ENCODE measurements at places on chromosomes 4 and X.

DNA sequence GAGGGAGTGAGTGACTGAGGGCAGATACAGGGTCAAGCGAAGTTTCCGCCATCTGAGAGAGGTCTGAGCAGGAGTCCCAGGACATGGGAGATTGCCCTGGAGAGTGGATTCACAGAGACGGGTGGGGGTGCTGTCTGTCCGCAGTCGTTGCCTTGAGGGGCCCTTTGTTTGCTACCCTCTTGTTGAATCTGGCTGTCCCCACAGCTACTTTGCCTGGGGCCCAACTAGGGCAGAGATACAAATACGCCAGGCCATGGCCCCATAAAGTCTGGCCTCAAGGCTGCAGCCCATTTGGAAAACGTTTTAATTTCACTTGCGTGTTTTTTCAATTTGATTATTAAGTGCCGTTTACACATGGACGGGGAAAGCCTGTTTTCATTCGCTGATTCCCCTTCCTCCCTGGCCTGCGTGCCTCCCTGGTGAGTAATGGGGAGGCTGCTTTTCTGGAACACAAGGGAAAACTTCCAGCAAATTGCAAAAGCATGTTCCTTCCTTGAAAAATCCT is 134.4 kb downstream of the SMIM20 start:
- DNase-seq: peak; percentile 45

- DNase-seq: no peak
These were observed 531 bp upstream of the MANBA start for GRCh38 chr4:102761296-102761701.

- DNase-seq: no peak
These were observed 173.4 kb upstream of the JADE1 start for GRCh38 chr4:128635955-128636560.

DNA sequence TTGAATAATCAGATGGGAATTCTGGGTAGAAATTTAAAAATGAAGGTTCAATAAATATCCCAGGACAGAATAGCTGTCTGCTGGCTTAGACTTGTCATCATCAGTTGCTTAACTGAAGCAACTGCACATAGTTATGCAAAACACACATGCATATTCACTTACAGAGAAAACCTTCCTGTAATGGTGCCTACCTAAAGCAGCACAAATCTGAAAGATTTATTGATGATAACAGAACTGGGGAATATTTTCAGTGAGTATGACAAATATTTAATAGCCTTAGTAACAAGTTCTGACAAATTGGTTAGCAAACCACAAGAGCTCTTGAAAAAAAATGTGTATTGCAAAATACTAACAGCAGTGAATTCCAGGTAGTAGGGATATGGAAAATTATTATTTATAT is 606.8 kb upstream of the BOD1L1 start:
- DNase-seq: no peak

DNA sequence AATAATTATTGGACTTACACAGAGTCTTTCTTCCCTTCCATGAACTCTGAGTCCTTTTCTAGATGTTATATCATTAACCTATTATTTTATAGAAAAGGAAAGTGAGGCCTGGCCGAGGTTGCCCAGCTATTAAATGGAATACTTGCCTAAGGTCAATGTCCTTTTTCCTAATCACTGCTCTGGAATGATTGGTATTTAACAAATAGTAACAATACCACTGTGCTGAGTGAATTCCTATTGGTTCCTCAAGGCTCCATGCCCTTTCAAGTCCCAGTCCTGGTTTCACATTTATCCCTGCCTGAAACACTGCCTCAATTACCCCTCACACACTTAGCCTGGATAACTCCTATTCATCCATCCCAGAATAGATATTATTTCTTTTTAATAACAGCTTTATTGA is 6.2 kb downstream of the TCEAL9 start:
- no peak for DNase-seq

DNA sequence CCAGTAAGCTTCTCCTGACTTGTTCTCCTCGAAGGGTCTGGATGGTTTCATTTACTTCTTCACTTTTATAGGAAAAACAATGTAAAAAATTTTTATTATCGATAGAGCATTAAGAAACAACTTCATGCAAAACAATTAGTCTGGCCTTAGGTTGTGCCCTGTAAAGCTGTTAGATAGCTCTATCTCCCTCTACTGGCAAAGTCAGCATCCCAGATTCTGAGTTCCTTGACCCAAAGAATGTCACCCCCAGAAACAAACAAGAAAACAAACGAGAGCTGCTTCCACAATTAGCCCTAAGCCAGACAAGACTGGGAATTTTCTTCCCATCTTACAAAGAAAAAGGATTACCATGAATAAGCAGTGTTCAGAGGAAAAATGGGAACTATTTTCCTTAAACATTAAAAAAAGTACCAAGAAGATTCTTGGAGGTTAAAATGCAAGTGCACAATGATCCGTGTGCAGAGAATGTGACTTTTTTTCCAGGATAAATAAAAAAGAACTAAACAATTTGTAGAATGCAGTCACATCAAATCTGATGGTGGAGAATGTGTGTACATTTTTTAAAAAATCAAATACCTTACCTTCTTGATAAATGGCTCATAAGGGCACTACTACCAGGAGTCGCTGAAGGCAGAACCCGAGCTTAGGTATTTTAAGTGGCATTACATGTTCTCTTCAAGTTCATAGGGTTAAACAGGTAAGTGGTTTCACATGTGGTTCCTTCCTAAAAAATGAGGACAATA is 293.2 kb downstream of the FBXO8 start:
- no peak for DNase-seq

DNA sequence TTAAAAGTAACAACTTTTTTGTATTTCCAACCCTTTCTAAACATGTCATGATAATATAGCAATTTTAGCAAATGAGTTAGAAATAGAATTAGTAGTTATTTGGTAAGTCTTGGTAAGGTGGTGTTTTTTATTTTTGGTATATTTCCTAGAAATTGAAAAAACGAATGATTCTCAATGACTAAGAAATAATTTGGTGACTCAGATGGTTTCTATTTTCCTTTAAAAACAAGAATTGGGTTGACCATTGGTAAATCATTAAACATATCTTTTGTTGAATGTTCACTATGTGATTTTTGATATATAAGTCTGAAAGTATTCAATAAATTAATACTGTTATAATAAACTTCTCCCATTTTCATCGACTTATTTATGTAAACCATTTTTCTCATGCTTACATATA is 206.2 kb upstream of the BANK1 start:
- DNase-seq: no peak

DNA sequence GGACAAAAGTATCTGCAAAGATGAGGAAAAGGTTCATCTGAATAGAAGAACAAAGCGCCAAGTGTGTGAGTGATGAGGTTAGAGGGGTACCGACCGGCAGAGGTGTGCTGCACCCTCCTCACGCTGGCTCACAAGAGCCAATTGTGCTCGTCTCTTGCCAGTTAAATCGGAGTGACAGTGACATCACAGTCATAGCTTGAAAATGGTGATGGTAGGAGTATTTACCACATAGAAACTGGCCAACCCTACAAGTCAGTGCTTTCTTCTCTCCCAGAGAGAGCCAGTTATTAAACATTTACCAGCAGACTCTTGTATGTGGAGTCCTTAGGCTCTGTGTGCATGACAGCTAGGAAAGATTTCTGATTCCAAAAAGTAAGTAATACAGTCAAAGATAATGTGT is 32.4 kb downstream of the CLDN22 start:
- DNase-seq: no peak

- DNase-seq: no peak
These were observed 517.5 kb downstream of the MID1IP1 start for GRCh38 chrX:39318506-39319343.

DNA sequence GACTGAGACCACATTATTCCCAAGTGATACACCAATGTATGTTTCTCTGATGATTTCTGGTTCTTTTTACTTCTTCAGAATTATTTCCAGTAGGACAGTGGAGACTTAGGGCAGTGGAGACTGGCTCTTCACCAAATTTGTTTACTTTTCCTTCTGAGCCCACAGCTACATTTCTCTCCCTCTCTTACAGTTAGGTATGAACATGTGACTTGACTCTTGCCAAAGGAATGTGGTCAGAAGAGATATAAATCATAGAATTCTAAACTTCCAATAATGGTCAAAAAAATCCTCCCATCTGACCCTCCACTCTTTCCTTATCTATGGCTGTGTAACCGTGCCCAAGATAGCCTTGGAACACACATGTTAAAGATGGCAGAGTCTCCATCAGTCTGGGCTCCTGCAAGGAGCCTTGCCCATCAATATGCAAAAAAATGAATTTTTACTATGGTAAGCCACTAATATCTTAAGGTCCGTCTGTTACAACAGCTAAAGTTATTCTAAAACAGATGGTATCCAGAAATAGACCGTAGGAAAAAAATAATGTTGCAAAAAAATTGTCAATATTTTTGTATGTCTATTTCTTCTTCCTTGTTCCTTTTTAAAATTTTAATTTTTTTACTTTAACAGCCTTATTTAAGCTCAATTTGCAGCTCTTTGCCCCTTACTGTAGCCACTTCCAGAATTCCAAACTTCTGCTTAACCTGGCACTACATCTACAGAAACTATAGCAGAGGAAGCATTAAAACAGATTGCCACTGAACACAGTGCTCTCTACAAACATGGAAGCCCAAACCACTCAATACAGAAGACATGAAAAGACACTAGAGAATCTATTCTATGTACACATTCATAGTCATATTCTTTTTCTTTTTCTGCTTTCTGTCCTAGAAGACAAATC is 260.7 kb downstream of the COL25A1 start:
- DNase-seq: no peak

- no peak for DNase-seq
These were observed 12.7 kb downstream of the RPS6KA6 start for GRCh38 chrX:84175274-84175673.

DNA sequence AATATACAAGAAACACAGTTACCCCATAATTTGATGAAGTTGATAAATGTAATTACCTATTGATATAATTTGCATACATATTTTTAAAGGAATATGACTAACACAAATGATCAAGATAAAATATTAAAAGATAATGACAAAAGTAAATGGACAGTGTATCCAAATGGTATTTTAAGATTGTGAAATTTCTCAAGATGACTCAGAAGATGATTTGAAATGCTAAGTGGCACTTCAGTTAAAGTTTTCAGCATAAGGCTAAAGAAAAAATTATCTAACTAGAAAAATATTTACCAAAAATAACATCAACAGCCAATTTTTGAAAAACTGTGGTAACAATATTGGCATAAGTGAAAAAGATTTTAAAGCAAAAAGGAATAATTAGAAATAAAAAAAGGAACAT is 248.4 kb upstream of the NDST4 start:
- no peak for DNase-seq

- no peak for DNase-seq
These were observed 14.1 kb downstream of the RPGR start for GRCh38 chrX:38313190-38313589.

DNA sequence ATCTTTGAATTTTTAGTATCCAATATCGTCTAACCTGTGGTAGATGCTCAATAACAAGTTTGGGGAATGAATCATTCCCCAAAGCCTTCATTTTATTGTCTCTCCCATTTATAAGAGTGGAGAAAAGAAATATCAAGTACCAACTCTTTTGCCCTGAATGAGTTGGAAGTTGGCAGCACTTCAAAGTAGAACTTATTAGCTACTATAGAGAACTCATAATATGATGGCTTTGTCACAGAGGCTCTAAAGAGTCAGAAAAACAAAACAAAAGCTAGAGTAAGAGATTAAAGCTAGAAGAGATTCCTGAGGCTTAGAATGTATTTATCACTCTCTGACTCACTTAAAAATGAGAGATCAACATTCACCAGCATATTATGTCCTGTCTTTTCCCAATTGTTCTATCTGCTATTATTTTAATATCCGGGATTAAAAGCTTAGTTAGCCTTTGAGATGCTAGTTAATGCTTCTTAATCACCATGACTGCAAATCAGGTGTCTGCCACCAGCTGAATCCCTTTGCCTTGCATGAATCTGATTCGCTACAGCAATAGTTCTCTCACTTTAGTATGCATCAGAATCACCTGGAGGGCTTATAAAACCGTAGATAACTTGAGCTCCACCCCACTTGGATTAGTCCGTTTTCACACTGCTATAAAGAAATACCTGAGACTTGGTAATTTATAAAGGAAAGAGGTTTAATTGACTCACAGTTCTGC is 77.9 kb downstream of the PALLD start:
- no peak for DNase-seq

DNA sequence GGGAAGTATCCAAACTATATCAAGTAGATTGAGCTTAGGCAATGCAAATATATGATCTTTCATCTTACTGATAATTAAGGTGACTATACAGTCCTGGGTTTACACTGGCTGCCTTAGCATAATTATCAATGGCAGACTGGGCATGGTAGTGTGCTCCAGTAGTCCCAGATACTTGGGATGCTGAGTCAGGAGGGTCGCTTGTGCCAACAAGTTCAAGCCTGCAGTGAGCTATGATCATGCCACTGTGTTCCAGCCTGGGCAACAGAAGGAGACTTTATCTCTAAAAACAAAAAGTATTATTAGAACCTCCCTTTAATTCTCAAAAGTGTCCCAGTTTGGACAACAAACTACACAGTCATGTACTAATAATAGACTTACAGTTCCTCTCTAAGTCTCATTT is 99.4 kb upstream of the RASGEF1B start:
- no peak for DNase-seq

GRCh38 chr4:1970926-1971325 is 37.8 kb downstream of the NELFA start:
- no peak for DNase-seq

DNA sequence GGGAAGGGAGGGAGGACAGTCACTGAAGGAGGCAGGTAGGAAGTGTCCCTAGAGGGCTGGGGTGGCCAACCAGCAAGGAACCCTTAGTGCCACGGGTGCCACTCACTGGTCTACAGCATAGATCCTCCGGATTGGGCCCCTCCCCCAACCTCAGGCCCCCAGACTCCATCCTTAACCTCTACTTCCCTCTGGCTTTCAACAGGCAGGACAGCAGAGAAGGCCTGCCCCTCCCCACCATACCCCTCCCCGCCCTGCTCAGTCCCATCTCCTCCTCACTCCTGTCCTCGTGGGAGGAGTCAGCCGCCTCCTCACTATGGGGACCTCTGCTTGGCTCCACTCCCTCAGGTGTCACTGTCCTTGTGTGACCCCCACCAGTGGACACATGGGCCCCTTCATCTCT is 77.7 kb upstream of the PSAPL1 start:
- no peak for DNase-seq

DNA sequence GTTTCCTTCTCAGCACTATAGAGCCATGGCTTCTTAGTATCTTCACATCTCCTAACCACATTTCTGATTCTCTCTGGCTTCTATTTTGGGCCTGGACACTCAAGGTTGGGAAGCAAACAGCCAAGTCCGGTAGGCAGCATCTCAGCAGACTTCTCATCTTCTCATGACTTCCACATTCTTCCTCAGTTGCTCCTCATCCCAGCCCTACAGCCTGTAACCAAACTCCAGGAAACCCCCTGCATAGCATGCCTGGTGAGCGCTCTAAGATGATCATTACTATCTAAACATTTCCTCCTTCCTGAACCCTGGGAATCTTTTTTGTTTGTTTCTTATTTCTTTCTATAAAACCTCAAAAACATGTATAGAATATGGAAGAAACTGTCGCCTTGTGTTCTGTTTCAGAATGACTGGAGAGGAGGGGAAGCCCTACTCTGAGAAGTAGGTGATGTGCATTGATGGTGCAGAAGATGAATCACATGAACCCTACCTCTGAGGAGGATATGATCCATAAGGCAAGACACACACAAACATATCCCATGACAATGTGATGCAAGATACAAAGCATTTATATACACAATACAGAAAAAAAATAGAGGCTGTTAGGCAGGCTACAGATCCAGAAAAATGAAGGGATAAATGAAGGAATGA is 219.8 kb upstream of the GYPA start:
- DNase-seq: no peak

All from pulmonary artery endothelial cell (primary cell).